ENCODE measurements at places on chromosomes 1 and 21.
A peak's percentile ranks its signal among the peaks of the same experiment; 100 is the strongest.

GRCh38 chr1:18093193-18093592 is 14.4 kb upstream of the IGSF21 start:
- no peak for DNase-seq

GRCh38 chr1:4847711-4848110 is 193.3 kb downstream of the AJAP1 start:
- no peak for DNase-seq

- peak; percentile 33 for DNase-seq
Observed at GRCh38 chr1:16167331-16168143, 11.7 kb upstream of the EPHA2 start.

DNA sequence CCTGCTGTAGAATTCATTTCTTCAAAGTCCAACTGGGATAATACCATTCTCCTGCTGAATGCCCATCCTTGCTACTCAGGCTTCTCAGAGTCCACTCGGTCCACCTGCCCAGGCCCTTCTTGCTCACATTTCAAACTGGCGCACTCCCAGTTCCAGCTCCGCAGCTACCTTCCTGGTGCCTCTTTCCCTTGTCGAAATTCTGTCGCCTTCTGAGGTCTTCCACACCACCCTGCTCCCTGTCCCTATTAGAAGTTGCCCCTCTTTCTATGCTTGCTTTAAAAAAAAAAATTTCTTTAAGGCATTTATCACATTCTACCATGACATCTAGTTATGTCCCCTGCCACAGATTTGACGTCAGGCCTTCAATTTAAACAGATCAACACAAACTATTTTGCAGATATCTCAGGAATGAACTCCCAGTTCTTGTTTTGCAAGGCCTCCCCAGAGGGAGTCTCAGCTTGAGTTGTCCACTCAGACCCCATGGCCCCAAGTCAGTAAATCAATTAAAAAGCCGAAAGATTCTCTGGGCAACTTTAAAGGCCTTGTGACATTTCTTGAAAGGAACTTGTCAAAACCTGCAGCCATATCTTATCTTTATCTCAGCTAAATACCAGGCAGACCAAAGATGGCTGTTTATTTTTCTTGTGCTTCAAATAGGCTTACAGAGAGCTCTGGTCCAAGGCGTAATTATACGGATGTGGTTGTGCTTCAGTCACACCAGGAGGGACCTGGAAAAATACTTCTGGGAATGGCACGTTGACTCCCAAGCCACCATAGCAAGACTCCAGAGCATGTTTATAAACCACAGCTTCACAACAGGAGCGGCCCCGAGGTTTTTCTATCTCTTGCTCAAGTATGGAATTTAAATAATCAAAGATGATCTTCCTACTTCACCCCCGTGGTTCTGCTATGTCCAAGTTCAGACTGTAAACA is 2.2 kb downstream of the FAM89A start:
- no peak for DNase-seq

DNA sequence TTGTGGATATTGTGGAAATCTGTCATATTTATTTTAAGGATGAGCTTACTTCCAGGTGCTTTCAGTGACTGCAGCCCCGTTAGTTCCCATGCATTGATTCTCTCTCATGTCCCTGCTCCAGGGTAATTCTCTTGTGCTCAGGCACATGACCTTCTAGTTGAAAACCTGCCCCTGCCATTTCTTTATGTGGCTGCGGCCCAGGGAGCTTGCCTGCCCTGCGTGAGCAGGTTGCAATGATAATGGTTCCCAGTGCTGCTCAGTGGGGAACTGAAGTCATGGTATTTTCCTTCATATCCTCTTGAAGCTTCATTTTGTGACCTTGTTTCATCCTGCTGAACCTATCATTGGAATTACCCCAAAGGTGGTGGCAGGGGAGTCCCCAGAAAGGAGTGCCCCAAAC is 229.8 kb downstream of the DISC1 start:
- no peak for DNase-seq

GRCh38 chr1:198641501-198641900 is 2.7 kb downstream of the PTPRC start:
- no peak for DNase-seq

DNA sequence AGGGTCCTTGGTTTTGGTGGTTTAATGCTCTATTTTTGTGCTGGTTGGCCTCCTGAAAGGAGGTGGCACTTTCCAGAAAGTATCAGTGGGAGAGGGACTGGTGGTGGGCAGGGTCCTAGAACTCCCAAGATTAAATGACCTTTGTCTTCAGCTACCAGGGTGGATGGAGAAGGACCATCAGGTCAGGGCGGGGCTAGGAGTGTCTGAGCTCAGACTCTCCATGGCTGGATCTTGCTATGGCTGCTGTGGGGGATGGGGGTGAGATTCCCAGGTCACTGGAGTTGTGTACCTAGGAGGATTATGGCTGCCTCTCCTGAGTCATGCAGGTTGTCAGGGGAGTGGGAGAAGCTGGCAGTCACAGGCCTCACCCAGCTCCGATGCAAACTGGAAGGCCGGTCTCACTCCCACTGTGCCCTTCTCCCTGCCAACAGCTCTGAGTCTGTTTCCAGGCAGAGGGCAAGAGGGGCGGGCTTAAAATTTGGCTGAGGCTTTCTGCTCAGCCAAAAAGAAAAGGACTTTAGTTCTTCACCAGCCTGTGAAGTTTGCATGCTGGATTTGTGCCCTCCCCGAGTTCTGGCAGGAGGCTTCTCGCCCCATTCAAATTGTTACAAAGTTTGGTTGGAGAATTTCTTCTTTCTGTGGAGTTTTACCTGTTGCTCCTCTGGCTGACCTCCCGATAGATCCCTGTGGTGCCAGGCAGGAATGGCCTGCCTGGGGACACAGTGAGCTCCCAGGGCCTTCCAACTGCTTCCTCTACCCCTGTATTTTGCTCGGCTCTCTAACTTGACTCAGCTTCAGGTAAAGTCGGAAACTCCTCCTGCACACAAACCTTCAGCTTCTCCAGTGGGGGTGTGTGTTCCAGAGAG is 13.1 kb upstream of the KYAT3 start:
- DNase-seq, result no peak

GRCh38 chr1:62070384-62071011 is 124.2 kb upstream of the L1TD1 start:
- no peak for DNase-seq

DNA sequence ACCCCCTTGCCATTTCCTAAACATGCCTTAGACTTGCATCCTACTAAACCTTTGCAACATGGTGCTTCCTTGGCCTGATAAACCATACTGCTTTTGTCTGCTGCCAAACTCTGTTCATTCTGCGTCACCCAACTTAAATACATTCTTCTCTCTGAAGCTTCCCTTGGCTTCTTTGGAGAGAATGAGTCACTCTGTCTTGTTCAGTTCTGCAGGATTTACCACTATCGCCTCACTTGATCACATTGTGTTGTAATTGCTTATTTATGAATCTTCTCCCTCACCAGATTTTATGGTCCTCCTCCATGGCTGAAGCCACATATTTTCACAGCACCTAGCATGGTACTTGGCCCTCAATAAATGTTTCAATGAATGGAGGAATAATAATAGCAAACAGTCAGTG is 21.7 kb upstream of the TUT4 start:
- DNase-seq, result no peak

GRCh38 chr1:216458812-216459211 is 35.6 kb upstream of the USH2A start:
- DNase-seq, result no peak

GRCh38 chr1:84497631-84498275 is 8.4 kb upstream of the SPATA1 start:
- no peak for DNase-seq

GRCh38 chr21:42591170-42591869 is 62.1 kb upstream of the PDE9A start:
- DNase-seq, result no peak

DNA sequence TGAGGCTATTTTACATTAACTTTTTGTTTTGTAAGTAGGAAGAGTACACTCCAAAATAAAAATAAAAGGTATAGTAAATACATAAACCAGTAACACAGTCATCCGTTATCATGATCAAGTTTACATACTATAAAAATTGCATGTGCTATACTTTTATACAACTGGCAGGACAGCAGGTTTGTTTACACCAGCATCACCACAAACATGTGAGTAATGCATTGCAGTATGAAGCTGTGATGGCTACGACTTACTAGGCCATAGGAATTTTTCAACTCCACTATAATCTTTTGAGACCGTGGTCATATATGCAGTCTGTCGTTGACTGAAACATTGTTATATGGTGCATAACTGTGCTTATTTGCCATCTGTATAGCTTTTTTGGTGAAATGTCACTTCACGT is 106.2 kb downstream of the CENPF start:
- DNase-seq, result no peak

DNA sequence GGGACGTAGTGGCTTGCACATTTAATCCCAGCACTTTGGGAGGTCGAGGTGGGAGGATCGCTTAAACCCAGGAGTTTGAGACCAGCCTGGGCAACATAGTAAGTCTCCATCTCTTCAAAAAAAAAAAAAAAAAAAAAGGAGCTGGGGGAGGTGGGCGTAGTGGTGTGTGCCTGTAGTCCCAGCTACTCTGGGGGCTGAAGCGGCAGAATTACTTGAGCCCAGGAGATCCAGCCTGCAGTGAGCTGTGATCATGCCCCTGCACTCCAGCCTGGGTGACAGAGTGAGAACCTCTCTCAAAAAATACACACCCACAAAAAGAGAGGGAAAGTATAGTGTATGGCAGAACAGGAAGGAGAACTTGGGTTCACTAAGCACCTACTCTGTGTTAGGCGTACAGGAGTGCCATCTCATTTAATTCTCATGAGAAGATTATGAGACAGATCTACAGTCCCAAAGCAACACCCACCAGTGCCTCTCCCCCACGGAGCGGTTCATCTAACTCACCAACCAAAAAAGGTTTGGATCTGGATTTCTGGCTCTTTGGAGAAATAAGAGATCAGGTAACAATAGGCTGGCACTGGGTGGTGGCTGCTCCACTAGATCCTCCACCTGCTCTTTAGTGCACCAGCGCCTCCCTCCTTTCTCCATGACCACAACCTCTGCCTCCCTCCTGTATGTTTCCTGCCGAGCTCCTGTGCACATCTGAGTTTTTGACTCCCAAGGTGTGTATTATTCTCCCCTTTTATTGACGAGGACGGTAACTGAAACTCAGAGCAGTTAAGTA is 1.4 kb upstream of the TRAF5 start:
- DNase-seq, result no peak

DNA sequence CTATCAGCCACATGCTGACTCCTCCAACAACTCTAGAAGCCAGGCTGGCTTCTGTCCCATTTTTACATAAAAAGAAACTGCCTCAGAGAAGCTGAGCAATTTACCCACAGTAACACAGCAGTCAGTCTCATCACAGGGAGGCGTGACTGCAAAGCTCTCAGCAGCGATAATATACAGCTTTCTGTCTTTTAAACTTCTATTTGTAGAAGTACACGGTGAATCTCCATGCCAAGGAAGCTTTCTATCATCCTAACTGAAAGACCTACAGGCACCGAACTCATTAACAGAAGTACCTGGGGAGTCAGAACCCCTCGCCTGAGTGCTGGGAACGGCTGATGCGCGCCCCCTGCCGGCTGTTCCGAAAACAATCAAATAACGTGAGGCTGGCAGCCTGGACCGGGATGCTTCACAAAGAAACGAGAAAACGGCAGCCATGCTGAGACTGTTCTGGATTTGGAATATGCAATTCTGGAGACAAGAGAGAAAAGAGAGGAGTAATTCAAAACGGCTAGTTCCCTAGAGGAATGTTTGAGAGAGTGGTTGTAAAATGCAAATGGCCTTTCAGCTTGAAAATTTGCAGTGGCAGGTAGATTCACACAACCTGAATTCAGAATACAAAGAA is 43.5 kb upstream of the RAB4A start:
- peak; percentile 64 for DNase-seq

GRCh38 chr1:202805886-202806844 is 2.1 kb downstream of the KDM5B start:
- DNase-seq, result no peak

DNA sequence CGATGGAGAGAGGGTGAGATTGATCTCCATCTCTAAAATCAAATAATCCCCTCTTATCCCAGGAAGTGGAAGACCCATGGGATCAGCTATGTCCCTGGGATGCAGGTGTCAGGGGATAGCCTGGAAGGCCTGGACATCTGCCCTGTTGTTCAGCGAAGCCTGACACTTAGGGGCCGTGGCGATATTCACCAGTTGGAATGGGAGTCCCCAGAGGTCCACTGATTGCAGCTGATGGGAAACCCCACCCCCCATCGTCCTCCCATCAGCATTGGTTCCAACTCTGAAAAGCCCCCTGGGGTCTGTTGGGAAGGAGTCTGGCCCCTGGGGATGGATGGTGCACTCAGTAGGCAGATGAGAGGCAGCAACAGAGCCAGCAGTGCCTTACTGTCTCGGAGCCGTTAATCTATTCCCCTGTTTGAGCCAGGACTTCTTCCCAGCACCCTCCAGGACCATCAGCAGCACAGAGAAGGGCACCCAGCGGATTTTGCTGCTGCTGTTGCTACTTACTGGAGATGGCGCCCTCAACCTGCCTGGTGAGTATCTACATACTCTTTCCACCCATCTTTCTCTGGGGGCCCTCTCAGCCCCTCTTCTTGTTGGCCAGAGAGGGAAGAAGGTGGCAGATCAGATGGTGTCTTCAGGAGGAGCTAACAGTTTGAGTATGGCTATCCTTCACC is 13.4 kb downstream of the CATSPER4 start:
- no peak for DNase-seq

GRCh38 chr1:175318633-175319032 is 126.1 kb upstream of the KIAA0040 start:
- no peak for DNase-seq

GRCh38 chr1:231778009-231778719 is 151.6 kb downstream of the DISC1 start:
- DNase-seq, result no peak

GRCh38 chr1:5819391-5820025 is 172.7 kb downstream of the NPHP4 start:
- no peak for DNase-seq

GRCh38 chr1:38941527-38942019 is at the start of gene RHBDL2:
Gene RHBDL2, minus strand, starts transcription at chr1:38941830. Its CDS starts 22,618 bp downstream, at chr1:38919212.
- DNase-seq, result no peak

GRCh38 chr1:183578856-183579255 is 11.4 kb downstream of the NCF2 start:
- DNase-seq, result no peak

DNA sequence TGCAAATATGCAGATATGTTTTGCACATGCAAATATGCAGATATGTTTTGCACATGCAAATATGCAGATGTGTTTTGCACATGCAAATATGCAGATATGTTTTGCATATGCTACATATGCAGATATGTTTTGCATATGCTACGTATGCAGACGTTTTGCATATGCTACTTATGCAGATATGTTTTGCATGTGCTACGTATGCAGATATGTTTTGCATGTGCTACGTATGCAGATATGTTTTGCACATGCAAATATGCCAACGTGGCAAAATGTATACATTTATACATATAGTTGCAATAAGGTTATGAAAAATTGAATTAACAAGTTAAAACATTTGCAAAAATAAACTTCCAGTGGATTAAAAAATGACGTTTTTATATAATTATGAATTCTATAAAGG is 30.8 kb upstream of the TP53BP2 start:
- DNase-seq, result no peak

GRCh38 chr1:205701891-205702290 is 21.6 kb upstream of the SLC45A3 start:
- DNase-seq, result no peak

- DNase-seq, result no peak
Observed at GRCh38 chr1:218616681-218617080, 271.5 kb downstream of the TGFB2 start.

GRCh38 chr1:220544901-220545303 is 17.0 kb downstream of the MARK1 start:
- DNase-seq, result no peak

All from stimulated activated CD8-positive, alpha-beta memory T cell treated with anti-CD3 and anti-CD28 coated beads, Interleukin-15, amount 100 ng/mL, for 24 hours (primary cell).